AG10803 (cell line): ENCODE measurements at places on chromosomes 12 and 14.

- peak; percentile 58 for DNase-seq
These were observed 15.8 kb upstream of the ANKRD9 start for GRCh38 chr14:102525219-102525928.

DNA sequence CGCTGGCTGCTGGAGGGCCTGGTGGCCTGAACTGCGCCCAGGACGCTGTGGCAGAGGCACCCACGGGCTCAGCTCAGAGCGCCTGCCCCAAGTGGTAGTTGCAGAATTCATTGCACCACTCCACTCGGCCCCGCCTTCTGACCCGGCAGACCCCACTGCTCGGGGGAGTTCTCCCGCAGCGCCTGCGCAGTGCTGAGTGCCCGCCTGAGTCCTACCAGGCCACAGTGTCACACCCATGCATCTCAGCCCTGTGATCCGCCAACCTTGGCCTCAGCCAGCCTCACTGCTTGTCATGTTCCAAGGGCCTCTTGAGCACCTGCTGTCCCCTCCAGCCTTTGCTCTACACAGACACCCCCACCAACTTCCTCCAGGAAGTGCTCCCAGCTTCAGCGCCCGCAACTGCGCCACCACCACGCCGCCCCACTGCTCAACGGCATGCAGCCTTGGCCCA is 12.2 kb downstream of the DEGS2 start:
- no peak for DNase-seq

DNA sequence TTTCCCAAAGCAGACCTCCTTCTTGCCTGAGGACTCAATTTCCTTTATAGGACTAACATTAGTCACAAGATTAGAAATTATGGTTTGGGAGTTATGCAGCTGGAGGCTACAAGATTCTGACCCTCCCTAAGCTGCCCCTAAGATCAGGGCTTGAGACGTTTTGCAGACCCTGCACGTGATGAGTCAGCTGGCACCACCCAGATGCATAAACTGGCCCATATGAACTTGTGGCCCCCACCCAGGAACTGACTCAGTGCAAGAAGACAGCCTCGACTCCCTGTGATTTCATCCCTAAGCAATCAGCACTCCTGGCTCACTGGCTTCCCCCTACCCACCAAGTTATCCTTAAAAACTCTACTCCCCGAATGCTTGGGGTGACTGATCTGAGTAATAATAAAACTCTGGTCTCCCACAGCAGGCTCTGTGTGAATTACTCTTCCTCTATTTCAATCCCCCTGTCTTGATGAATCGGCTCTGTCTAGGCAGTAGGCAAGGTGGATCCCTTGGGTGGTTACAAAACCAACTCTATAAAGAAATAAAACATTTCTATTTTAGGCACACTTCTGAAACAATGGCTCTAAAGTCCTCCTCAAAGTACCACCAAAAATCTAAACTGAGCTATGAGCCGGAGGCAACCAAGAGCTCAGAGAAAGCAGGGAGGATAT is 233.4 kb downstream of the TMEM132D start:
- DNase-seq = no peak

- peak; percentile 29 for DNase-seq
These were observed 65.2 kb upstream of the STK38L start for GRCh38 chr12:27178723-27179399.

DNA sequence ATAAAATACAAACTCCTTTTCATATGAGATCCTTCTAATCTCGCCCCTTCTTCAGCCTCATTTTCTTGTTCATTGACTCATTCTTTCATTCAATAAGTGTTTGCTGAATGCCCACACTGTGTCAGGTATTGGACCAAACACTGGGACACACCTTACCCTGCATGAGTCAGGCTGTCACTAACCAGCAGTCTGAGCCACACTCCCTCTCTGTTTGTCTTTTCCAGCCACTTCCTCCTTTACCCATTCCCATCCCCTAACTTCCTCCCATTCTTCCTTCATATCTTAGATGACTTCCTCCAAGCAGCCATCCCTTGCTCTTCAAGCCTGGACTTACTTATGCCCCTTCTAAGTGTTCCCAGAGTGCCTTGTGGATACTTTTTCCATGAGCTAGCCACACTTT is 27.0 kb upstream of the HIF1A start:
- no peak for DNase-seq

DNA sequence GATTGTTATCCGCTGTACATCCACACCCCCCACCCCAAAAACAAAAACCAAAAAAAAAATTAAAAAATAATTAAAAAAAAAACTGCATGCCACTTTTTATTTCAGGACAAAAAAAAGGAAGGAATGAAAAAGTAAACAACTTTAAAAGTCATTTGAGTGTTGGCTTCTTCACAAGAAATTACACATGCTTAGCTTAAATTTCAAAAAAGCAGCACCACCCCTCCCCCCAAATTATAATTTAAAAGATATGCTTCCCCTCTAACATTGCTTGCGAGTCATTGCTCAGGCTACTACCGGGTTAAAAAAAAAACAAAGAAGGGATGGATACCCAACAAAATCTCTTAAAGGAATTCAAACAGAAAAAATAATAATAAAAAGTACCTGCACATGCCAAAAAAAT is 98.5 kb downstream of the BCL11B start:
- no peak for DNase-seq

DNA sequence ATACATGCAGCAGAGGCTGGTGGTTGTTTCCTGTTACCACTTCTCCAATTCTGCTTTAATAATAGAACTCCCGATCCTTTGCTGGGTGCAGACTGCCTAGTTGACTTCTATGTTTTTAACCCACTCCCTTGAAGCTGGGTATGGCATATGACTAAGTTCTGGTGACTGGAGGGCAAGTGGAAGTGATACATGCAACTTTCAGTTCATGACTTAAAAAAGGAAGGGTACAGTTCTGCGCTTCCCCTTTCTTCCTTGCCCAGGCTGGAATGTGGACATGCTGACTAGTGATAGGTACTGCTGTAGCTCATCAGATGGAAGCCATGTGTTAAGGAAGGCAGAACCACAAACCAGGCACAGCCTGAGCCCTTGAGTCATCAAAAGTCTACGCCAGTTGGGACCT is 2.4 kb upstream of the A2M start:
- DNase-seq = peak; percentile 4

GRCh38 chr12:4169959-4170358 is 103.6 kb upstream of the CCND2 start:
- no peak for DNase-seq

GRCh38 chr14:71437870-71438269 is 494.4 kb upstream of the RGS6 start:
- no peak for DNase-seq

GRCh38 chr12:108542320-108542719 is 18.7 kb downstream of the SART3 start:
- DNase-seq = peak; percentile 25

DNA sequence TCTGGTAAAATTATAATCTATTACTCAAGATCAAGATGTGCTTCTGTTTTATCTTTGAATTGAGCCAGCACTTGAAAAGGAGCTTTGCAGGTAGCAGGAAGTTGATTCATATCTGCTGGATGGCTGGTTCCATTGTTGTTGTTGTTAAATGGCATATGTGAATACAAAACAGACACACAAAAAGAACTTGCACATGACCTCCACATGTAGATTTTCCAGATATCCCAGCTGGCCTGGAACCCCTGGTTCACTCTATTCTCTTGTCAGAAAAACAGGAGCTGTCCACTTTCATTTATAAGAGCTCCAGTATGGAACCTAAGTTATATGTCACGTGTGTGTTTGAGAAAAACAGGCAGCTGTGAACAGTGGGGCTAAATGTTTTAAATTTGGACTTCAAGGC is 273.9 kb downstream of the TMEM132D start:
- DNase-seq = no peak

DNA sequence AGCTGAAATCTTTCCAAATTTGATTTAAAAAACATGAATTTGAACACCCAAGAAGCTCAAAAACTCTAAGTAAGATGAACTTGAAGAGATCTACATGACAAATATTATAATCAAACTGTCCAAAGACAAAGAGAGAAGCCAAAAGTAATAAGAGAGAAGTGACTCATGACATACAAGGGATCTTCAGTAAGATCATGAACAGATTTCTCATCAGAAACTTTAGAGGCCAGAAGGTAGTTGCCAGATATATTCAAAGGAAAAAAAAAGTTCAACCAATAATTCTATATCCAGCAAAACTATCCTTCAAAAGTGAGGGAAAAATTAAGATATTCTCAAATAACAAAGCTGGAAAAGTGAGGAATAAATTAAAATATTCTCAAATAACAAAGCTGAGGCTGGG is 35.1 kb upstream of the MMP19 start:
- no peak for DNase-seq

- DNase-seq = peak; percentile 3
These were observed 319.0 kb downstream of the FOXG1 start for GRCh38 chr14:29085546-29085945.

DNA sequence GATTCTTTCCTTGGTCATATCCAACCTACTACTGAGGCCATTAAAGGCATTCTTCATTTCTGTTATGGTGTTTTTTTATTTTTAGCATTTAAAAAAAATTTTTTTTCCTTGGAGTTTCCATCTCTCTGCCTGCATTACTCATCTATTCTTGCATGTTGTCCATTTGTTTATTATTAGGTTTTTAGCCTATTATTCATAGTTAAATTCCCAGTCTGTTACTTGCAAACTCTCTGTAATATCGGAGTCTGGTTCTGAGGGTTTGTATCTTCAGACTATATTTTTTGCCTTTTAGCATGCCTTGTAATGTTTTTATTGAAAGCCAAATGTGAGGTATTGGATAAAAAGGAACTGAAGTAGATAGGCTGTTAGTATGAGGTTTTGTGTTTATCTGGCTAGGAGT is 284.3 kb downstream of the FUT8 start:
- DNase-seq = peak; percentile 21

DNA sequence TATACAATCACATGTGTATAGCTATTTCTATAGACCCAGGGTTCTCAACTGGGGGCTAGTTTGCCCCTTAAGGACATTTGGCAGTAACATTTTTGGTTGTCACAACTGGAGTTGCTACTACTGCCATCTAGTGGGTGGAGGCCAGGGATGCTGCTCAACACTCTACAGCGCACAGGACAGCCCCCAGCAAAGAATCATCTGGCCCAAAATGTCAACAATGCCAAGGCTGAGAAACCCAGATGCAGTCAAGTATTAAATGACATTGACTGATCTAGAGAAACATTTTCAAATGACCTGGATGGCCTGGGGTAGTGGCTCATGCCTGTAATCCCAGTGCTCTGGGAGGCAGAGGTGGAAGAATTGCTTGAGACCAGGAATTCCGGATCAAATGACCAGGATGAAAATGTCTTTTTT is 5.8 kb downstream of the WSB2 start:
- no peak for DNase-seq

DNA sequence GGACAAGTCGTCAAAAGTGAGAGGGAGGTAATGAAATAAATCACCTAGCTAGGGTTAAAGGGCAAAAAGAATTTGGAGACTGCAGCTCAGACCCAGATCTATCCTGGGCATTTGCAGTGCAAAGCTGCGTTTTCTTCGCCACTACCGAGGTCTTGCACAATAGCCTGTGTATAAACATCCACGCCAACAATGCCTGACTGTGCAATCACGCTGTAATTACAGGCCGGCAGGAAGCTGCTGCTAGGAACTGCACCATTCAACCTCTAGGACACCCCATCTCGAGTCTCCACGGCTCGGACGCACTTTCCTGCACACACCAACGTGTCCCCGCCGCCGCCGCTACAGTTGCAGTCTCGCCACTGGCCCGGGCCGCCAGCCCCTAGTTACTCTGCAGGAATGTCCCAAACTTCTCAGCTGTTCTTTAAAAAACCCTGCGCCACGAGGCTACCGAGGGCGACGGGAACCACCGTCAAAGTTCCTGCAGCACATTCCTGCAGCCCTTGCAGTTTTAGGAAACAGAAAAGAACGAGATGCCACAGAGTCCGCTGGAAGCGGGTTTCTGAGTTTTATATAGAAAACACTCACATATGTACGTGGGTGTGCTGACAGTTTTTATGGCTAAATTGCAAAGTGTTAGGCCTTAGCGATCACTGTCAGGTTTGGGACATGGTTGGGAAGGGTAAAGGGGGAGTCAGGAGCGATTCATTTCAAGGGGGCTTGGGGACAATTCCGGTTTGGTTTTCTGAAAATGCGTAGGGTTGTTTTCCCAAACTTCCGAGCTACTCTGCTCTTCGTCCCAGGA is 65.6 kb upstream of the PTGR2 start:
- DNase-seq = peak; percentile 94

- no peak for DNase-seq
These were observed 289.7 kb downstream of the TTC8 start for GRCh38 chr14:89114109-89114508.

GRCh38 chr14:88384718-88385117 is 739 bp upstream of the SPATA7 start:
- peak; percentile 16 for DNase-seq

GRCh38 chr14:60315196-60315990 is 66.4 kb downstream of the PPM1A start:
- DNase-seq = no peak

GRCh38 chr14:95516554-95517181 is at the start of gene SYNE3:
SYNE3 (minus strand) TSS chr14:95516650; CDS start chr14:95475821, 40,829 bp downstream.
- DNase-seq = no peak

DNA sequence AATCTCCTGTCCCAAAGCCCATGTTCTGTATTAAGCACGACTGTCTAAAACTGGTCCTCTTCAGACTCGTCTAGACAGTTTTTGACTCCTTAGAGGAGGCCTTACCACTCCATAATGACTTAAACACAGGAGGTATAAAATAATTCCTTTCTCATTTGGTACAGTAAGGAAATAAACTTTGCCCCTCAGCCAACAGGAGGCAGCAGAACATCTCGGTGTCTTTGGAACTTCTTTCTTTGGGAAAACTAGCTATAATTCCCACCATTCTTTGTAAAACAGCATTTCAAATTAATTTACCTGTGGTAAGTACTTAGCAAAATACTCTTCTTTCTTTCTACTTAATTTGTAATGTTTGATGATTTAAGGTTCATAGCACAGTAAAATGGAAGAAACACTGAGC is 292.7 kb upstream of the G2E3 start:
- no peak for DNase-seq

DNA sequence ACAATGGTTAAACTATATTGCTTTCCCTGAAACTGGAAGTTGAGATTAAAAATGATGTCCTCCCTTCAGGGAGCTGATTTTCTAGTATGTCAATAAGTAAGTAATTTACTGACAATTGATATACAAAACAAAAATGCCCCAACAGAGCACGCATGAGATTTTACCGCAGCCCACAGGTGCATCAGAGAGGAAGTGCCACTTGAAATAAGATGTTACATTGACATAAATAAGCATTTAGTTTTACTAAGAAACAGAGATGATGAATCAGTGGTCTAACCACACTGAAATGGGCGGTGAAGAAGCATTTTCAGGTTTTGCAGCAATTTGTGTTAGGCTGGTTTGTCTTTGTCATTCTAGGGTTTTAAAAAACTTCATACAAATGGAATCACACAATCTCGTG is 8.8 kb upstream of the CLECL1 start:
- DNase-seq = no peak
